ENCODE measurements at places on chromosomes 11 and 22.

GRCh38 chr11:47924184-47924691, 56.1 kb upstream of the PTPRJ start:
- peak; percentile 72 for DNase-seq

DNA sequence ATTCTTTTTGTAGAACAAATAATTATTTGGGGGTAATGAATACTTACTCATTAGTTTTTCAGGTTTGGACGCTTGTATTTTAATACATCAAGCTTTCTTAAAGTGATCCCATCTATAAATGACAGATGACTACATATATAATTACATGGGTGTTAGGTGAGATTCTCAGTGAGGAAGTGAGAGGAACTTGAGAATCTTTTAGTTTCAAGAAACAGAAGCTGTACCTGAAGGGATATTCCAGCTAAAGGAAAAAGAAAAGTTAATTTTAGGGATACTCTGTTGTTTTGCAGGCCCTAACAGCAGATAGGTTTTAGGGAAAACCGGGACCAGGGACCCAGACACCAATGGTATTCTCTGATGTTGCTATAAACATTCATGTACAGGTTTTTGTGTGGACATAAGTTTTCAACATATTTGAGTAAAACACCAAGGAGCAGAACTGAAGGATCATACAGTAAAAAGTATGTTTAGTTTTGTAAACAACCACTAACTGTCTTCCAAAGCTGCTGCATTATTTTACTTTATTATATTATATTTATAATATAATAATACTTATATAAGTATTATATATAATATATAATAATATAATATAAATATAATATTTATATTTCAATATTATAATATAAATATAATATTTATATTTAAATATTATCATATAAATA, 24.1 kb upstream of the PHOX2A start:
- no peak for DNase-seq

DNA sequence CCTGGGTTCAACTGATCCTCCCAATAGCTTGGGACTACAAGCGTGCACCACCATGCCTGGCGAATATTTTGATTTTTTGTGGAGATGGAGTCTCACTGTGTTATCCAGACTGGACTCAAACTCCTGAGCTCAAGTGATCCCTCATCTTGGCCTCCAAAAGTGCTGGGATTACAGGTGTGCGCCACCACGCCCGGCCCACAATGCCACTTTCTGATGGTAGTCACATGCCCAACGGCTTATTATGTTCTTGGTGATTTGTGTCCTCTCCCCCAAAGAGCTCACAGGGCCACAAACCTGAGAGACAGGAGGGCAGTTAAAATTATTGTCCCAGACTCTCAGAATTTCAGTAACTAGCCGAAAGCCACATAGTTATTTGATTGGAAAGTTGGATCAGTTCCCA, 9.6 kb downstream of the GRIK4 start:
- DNase-seq = no peak

- DNase-seq = peak; percentile 4
These were observed 1458.1 kb upstream of the TENM4 start for GRCh38 chr11:80898910-80899309.

DNA sequence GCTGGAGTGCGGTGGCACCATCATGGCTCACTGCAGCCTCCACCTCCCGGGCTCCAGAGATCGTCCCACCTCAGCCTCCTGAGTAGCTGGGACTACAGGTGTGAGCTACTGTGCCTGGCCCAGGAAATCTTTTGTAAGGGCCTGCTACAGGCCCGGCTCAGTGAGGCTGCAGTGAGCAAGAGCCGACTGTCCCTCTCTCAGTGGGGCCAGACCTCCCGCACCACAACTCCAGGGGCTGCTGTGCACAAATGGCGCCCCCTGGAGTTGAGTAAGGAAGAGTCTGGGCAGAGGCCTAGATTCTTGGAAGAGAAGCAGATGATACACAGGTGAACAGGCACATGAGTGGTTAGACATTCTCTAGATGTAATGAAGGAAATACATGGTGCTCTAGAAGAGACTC, 7.0 kb downstream of the SERHL2 start:
- no peak for DNase-seq

DNA sequence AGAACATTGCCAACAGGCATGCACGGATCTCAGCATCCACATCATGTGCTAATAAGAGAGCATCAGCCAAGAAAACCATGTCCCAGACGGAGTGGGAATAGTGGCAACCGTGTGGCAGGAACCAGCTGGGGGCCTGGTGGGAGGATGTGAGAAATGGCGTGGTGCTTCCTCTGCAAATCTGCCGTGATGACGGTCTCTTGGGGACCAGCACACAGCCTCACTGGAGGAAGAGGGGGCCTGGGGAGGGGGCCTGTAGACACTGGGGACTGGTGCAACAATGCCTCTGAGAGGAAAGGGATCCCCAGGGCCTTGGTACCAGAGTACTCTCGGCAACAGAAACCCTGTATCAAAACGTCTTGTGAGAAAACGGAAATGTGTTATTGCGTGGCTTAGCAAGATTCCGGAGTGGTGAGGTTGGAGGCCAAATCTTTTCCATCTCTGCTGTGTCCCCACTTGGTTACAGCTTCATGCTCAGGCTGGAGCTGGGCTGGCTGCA, 154.3 kb upstream of the TBCEL start:
- no peak for DNase-seq

DNA sequence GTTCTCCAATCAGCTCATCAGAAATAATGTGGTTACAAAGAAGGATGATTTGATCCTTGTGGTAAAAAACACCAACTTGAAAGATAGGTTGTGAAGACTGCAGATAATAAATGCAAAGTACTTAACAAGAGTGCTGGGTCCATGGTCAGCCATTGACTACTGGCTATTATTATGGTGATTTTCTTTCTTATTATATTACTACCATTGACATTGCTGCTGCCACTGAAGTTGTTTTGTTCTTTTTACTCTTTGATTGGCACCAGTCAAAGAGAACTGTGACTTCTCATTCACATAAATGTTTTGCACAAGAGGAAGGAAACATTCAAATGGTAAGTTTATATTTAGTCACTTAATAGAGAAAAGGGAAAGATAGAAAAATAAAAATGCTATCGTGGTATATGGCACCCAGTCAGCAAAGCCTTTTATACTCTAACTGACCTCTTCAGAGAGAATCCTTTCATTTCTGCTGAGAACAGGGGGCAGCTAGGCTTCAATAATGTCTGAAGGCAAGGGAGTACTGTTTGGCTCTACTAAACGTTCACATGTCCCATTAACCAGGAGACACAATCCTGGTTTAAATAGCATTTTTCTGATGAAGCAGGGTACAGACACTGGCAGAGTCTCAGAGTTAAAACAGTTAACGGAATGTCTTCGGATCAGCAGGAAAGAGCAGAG, 64.8 kb downstream of the LRRC4C start:
- no peak for DNase-seq

- DNase-seq = peak; percentile 51
These were observed 71.0 kb downstream of the SYN3 start for GRCh38 chr22:32987081-32987631.

GRCh38 chr11:62954478-62954877, 30.3 kb downstream of the SLC22A6 start:
- no peak for DNase-seq

DNA sequence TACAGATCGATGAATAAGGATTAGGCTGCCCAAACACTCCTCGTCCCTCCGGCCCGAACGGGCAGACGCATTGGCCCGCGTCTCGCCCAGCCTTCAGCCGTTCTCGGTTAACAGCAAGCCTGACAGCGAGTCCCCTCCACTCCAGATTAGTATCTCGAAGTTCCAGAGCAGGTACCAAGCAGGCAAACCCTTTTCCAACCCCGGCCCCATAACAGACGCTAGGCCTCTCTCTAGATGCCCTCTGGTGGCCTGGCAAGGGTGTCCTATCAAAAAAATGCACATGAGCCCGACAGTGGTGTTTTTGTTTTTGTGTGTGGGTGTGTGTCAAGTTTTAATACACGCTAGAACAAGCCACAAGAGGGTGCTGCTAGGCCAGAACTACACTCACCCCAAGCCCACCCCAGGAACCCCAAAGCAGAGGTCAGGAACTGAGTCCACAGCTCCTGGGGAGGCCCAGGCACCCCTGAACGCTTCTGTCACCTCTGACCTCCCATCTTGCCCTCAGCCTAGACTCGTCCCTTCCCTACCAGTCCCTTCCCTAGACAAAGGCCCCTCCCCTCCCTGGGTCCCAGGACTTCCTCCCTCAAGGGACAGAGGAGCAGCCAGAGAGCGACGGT, 658 bp upstream of the ARFGAP2 start:
- DNase-seq = peak; percentile 82

- DNase-seq = peak; percentile 49
These were observed 106.4 kb downstream of the MICAL2 start for GRCh38 chr11:12216671-12217374.

DNA sequence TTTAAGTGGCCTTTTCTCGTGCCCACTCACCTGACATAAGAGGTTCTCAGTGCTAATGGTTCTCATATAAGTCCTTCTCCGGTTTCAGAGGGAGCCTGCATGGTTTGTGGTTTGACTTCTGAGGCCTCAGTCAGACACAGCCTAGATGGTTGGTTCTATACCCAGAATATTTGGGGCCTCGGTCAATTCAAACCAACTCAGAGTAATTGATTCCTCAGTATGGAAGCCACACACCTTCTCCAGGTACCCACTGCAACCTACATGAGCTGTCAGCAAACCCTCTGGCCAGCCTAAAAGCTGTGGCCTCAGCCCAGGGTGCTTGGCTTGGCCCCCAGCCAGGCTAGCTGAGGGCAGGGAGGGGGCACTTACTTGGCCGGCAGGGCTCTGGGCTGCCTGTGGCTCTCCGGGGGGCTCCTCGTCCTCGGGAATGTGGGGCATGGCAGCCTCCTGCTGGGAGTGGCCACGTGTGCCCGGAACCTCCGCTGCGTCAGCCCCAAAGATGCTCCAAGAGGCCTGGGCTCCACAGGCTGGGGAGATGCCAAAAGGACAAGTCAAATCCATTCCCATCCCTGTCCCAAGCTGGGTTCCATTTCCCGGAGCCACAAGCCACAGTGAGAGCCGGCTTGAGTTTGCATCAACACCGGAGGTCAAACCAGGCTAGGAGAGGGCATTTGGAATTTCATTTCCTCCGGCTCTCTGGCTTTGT, 41.7 kb downstream of the IRAG1 start:
- no peak for DNase-seq

DNA sequence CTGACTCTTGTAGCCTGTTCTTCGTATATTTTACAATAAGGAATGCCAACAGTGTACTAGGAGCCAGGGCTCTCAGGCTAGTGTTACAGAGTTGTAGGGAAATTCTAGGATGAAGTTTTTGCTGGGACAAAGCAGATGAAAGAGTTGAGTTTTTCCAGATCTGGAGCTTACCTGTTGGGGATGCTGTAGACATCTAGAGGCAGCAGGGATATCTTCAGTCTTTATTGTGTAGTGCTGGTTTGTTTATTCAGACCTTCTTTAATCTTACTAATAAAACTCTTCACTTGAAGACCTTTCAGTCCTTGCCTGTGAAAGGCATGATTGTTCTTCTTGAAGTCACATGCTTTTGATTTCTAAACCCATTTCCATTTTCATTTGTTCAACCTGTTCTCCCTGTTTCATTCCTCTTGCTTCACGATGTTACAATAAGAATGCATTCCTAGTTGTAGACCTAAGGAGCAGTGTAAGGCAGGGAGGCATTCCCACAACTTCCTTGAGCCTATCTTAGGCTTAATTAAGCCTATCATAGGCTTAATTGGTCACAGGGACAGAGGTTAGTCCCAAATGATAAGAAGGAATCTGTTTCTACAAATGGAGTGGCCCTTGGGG, 7.9 kb upstream of the SLC37A2 start:
- no peak for DNase-seq

DNA sequence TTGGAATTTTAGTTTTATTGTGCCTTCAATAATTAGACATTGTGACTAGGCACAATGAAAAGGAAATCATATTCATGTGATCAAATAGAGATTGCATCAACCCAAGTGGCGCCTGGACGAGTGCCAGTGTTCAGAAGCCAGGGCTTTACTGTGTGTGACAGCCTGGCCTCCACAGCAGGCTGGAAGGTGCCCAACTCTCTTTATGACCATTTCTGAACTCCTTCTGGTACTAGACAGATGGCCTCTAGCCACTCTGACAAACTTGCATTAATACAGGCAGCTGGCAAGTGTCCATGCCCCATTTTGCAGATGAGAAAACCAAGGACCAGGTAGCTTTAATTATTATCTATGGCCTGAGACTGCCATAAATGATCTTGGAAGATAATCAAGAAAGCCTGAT, 8.3 kb upstream of the POU2AF1 start:
- no peak for DNase-seq

DNA sequence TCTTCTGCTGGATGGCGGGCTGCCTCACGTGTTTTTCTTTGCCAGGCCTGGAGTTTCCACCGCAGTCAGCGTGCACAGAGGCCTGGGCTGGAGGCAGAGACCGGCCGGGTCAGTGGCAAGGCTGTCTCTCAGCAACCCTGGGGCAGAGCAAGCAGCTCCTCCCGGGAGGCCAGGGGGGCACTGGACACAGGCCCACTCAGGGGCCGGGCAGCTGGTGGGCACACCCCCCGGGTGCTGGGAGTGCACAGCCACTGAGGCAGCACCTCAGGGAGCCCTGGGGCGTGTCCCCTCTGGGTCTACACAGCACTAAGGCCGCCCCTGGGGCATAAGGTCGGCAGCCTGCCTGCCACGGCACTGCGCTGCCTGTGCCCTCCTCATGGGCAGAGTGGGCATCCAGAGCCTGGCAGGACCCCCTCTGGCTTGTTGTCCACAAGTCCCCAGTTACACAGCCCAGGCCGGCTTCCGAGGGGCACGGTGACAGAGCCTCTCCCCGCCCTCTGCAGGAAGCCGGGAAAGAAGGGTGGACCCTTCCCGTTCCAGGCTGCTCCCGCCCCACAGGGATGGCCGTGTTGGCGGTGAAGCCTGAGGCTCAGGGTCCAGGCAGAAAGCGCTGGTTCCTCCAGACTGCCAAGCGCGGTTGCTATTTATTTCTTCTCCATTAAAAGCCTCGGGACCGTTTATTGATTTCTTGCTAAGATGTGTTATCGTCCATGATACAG, 18.5 kb upstream of the TH start:
- DNase-seq = no peak

GRCh38 chr11:3340025-3340424, 38.9 kb downstream of the ZNF195 start:
- peak; percentile 81 for DNase-seq

- no peak for DNase-seq
These were observed 22.8 kb downstream of the STIM1 start for GRCh38 chr11:3878258-3878584.
